ENCODE measurements at places on chromosomes 7 and 10. TPM values are rescaled to one million over a fixed set of nuclear protein-coding genes. Genes with fewer than 3 reads are reported as not detected.
A peak's percentile ranks its signal among the peaks of the same experiment; 100 is the strongest.

Gene COL28A1
- not detected for total RNA-seq

DNA sequence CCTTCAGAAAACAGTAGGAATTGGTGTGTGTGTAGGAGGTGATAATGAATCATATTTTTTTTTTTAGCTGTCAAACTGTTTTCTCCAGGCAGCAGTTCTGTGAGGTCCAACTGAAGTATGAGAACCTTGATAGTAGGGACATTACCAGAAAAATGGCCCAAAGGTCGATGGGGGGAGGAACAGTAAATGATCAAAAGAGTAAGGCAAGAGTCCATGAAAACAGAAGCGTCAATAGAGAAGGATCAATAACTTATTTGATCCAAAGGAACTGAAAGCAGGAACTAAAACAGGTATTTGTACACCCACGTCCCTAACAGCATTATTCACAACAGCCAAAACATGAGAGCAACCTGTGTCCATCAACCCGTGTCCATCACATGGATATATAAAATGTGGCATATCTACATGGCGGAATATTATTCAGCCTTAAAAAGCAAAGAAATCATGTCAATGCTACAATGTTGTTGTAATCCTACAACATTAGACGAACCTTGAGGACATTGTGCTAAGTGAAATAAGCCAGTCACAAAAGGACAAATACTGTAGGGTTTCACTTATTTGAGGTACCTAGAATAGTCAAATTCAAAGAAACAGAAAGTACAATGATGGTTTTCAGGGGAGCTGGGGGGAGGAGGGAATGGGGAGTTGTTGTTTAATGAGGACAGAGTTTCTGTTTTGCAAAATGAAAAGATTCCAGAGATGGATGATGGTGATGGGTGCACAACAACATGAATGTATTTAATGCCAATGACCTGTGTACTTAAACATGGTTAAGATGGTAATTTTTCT is 214.0 kb upstream of the KLF14 start:
- H3K27ac ChIP-seq = peak overlapping the region; percentile 79
- peak overlapping the region; percentile 62 for H3K4me3 ChIP-seq
- H3K36me3 ChIP-seq = peaks cover 54% of the 10 kb centered on the region
- DNase-seq = no peak

- peaks cover 2% of the 10 kb centered on the region for H3K27me3 ChIP-seq
- no peaks in the 10 kb centered on the region for H3K4me1 ChIP-seq
- H3K36me3 ChIP-seq = no peaks in the 10 kb centered on the region
- no peak overlapping the region for H3K4me3 ChIP-seq
- DNase-seq = no peak
Observed at GRCh38 chr7:157711353-157711888, 374.6 kb downstream of the DNAJB6 start.

Gene AGR2
- not detected for total RNA-seq

Gene COBL
- not detected for total RNA-seq

Gene OPALIN
- not detected for total RNA-seq

Gene TDRD1
- 0.40 TPM for total RNA-seq

DNA sequence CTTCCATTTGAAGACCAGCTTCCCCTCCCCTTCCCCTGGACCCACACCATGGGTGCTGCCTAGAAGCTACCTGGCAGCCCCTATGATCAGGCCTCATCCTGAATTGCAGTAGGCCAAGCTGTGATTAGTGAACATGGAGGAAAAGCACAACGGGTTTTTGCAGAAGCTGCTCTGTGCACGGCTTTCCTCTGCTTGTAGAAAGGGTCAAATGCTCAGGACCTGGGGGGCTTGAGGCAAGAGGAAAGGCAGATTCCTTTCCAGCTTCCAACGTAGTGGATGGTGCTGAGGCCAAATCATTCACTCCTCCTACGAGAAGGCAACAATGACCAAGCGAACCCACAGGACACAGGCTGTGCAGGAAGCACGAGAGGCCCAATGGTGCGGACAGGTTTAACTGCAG is 410.3 kb upstream of the SHH start:
- no peaks in the 10 kb centered on the region for H3K27me3 ChIP-seq
- no peak for DNase-seq
- no peak overlapping the region for H3K27ac ChIP-seq
- H3K36me3 ChIP-seq = no peaks in the 10 kb centered on the region
- no peak overlapping the region for H3K4me3 ChIP-seq
- no peaks in the 10 kb centered on the region for H3K4me1 ChIP-seq

All from activated CD4-positive, alpha-beta memory T cell treated with anti-CD3 and anti-CD28 coated beads, Interleukin-2, amount 10 ng/mL, durations not matched to agents 7 days and 5 days (primary cell).